ENCODE measurements at places on chromosomes 4 and X.

DNA sequence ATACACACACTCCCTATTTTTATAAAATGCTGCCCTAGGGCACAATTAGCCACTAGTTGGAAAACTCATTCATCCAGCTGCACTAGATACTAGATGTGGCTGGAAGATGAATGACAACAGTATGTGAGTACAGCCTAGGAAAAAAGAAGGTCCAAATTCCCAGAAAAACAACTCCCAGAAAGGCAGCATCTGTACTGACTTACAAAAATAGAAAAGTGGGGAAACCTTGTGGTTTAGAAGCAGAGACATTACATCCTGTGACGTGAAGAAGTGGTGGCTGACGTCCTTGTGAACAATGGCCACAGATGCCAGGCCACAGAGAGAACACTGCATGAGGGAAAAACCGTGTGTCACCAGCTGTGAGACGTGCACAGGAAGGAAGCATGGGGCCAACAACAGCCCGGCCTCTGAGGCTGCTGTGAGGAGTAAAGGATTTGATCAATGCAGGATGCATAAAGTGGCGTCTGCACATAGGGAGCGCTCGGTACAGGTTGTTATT lies 81.2 kb downstream of the SPRY1 start:
- peak; percentile 33 for DNase-seq

- no peak for DNase-seq
Observed at GRCh38 chr4:188300385-188300784, 161.1 kb downstream of the TRIML1 start.

DNA sequence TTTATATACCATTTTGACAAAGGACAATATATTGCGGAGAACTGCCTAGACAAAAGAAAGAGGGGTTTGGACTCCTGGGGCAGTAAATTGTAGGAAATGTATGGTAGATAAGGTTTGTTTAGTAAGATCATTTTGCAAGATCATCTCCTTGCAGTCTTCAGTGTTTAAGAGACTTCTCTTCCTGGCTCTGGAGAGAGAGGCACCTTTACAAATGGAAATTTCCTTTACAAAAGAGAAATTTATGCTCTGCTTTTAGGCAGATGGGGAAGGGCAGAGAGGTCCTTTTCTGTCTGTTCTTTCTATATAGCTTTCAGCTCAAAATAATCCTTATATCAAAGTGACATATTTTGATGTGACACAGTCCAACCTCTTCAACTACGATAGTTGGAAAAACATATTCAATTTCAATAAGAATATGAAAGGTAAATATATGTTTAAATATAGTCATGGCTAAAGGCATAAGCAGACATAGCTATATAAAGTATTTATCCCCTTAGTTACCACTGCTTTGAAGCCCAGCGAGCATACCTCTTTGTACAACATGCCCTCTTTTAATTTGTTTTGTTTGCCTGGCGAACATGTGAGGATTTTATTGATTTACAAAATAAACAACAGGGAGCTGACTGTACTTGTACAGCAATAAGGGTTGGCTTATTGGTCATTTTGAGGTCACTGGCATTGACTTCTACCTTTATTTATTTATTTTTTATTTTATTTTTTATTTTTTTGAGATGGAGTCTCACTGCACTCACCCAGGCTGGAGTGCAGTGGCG lies 65.2 kb downstream of the TRIM2 start:
- DNase-seq = no peak

- DNase-seq = no peak
Observed at GRCh38 chr4:111982089-111982488, 163.2 kb upstream of the FAM241A start.

GRCh38 chrX:48957477-48957826 lies at the start of gene OTUD5:
OTUD5 (minus strand) TSS chrX:48957607; CDS start chrX:48957570, 37 bp downstream.
- peak; percentile 60 for DNase-seq

GRCh38 chr4:82798168-82799005 lies at the start of gene SCD5:
SCD5 (minus strand) TSS chr4:82798796; CDS start chr4:82798537, 259 bp downstream.
- DNase-seq = peak; percentile 45

DNA sequence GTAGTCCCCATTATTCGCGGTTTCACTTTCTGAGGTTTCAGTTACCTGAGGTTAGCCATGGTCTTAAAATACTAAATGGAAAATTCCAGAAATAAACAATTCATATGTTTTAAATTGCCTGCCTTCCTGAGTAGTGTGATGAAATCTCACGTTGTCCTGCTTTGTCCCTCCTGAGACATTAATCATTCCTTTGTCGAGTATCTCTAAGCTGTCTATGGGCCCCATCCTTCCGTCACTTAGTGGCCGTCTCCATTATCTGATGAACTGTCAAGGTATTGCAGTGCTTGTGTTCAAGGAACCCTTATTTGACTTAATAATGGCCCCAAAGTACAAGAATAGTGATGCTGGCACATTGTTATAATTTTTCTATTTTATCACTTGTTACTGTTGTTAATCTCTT lies 94.8 kb downstream of the ADGRL3 start:
- no peak for DNase-seq

DNA sequence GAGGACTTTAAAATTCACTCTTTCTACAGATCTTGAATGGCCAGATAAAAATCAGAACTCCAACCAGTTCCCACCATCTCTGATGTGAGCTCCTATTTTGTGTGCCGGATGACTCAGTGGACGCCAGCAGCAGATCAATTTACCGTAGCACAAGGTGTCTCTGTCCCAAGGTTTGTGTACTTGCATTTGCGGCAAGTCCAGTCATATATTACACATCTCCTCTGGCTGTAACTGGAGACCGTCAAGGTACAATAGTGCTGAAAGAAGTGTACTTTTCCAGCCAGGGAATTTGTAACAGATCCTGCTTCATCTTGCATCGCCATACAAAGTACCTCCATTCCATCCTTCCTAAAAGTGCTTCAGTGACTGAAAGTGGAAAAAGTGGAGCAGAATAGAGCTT lies 108.2 kb upstream of the SORBS2 start:
- DNase-seq = no peak

DNA sequence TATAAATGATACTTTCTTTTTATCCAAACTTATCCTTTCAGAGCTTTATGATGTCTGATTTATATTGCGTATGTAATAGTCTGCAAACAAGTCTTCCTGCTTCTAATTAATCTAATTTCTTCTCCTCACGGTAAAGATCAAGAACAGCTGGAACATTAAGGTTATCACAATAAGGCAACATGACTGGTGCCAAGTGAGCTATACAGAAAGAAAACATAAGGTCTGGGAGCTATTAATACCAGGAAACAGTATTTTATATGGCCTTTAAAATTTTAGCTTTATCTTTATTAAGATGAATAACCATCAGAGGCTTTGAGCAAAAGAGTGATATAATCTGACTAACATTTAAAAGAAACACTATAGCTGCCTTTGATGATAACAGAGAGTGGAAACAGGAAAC lies 28.7 kb upstream of the CABS1 start:
- DNase-seq = no peak

GRCh38 chr4:122548886-122549630 lies 71.8 kb downstream of the IL21 start:
- no peak for DNase-seq

DNA sequence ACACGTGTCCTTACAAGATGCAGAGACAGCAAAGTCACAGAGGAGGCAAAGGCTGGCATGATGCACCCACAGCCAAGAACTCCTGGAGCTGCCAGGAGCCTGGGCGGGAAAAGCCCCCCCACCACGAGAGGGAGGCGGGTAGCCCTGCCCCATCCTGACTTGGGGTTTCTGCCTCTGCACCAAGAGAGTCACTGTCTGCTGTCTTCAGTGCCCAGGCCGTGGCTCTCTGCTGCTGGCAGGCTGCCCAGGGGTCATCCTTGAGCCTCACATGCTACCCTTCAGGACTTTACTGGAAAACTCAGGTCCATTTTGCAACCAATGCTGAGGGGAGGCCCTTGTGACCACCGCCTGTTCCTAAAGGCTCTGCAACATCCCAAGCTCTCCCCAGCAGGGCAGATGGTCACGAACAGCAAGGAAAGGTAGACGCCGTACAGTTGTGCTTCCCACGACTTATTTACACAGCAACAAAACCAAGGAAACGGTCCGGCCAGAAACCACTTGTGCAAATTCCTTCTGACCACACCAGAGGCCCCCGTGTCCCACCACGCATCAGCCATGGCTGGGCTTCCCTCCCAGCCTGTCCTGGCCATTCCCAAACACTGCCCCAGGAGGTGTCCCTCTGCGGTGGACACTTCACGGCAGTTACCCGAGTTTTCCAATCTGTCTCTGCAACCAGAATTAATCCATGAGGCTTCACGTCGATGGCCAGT lies 56.9 kb downstream of the ACOX3 start:
- no peak for DNase-seq

DNA sequence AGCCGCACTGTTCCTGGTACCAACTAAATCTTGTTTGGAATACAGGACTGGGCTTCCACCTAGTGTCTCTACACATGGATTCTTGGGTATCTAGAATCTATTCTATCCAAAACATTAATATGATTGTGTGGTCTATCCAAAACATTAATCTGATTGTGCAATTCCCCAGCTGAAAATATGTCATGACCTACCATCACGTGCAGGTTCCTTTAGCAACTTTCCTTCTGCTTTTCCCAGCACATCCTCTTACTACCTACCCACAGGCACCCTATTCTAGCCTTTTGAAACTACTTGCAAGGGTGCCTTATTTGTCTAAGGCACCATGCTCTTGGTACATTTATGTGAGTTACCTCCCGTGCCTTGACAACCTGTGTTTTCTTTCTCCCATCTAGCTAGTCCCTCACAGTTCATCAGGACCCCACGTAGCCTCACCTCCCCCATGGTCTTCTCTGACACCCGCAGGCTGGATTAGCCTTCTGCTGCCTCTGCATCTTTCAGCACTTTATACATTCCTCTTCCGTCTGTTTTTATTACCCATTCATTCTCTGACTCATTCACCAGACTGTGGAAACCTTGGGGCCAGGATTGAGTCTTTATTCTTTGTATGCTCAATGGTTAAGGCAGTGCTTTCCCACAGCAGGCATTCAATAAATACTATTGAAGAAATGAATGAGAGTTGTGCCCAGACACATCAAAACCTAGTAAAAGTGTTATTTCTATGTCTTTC lies 88.8 kb upstream of the FAM9B start:
- DNase-seq = no peak

- no peak for DNase-seq
Observed at GRCh38 chr4:86398187-86398586, 38.3 kb upstream of the MAPK10 start.
